Left colon (tissue), 2 donors: ENCODE measurements at places on chromosomes 13 and 19. TPM values are rescaled to one million over a fixed set of nuclear protein-coding genes. Genes with fewer than 3 reads are reported as not detected.

DNA sequence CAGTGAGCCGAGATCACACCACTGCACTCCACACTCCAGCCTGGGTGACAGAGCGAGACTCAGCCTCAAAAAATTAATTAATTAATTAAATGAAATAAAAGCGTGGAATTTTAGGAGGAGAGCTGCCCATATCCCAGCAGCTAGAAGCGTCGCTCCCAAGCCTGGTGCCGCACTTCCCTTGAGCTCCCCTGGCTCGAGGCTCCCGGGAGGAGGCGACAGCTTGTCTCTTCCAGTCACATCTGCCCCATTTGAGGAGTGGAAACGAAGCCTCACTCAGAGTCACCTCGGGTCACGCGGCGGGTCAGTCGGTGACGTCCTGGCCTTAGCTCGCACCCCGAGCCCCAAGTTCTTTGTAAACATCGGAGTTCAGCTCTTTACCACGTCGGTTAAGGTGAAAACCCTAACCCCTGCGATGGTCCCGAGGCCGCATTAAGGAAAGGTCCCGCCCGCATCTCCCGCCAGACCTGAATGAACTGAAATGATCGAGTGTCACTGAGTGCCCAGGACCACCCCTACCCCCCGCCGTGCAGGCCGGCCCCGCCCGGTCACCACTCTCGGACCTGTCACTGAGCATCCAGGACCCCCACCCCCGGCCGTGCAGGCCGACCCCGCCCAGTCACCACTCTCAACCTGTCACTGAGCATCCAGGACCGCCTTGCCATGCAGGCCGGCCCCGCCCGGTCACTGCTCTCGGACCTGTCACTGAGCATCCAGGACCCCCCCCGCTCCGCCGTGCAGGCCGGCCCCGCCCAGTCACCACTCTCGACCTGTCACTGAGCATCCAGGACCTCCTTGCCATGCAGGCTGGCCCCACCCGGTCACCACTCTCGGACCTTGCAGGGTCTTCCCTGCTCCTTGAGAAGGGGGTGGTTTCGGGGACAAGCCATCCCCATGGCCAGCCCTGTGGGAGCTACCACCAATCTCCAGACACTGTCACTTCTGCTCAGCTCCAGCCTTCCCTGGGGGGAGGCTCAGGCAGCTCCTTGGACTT, 176.9 kb downstream of the KDM4B start:
- no peak for DNase-seq

DNA sequence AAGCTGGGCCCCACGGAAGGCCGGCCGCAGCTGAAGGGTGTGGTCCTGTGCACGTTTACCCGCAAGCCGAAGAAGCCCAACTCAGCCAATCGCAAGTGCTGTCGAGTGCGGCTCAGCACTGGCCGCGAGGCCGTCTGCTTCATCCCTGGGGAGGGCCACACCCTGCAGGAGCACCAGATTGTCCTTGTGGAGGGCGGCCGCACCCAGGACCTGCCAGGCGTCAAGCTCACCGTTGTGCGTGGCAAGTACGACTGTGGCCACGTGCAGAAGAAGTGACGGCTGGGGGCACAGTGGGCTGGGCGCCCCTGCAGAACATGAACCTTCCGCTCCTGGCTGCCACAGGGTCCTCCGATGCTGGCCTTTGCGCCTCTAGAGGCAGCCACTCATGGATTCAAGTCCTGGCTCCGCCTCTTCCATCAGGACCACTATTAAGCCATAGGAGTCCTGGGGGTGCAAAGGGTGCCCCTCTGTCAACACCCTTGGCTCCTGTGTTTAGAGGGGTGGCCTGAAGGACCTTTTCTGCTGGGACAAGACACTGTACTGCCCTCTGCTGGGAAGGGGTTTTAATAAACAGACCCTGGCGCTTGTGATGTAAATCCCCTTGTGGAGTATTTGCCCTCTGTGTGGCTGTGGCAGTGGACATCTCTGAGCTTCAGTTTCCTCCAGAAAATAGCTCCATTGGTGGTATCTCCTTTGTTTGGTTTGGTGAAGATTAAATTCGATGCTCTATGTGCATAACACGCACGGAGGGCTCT, 1.9 kb downstream of the MRPS12 start:
- DNase-seq = no peak

Gene SIGLEC8
- 0.49 TPM for total RNA-seq

Gene PLIN5
- 2.2 TPM for total RNA-seq
